Brain (organoid and tissue), 16 donors: ENCODE measurements at places on chromosomes 4 and X.

GRCh38 chr4:26510334-26510964 lies 20.2 kb upstream of the CCKAR start:
- DNase-seq = no peak

- no peak for DNase-seq
These were observed 191.3 kb downstream of the KCNIP4 start for GRCh38 chr4:21757248-21757647.

DNA sequence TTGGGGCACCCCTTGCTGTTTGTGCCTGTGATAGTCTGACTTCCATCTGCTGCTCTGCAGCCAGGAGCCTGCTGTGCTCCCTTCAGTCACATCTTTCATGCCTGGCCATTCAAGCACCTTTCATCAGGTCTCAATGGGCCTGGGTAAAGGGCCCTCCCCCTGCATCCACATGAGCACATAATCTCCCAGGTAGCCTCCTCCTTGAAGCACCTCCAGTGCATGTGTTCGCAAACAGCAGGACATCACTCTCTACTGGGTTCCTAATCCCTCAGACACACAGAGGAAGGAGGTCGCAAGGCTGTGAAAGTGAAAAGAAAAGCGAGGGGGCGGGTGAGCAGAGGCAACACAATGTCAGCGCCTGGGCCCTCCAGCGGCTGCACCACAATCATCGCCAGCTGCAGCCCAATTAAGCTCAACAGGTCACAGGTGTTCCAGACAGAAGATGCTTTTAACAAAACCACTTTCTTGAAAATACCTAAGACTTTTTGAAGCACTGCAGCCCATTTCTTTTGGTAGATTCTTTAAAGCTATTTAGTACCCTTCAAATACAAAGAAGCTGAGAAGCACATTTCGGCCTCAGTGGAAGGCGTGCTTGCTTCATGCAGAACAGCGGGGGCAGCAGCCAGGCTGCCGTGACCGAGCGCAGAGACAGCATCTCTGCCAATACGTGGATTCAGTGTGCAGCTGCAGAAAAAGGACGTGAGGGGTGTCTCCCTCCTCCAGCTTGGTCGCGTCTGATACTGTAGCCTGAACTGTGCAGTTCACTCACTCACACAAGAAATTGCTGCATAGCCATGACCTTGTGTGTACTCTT lies 92.2 kb upstream of the SPRY1 start:
- DNase-seq = peak; percentile 91

GRCh38 chrX:105451401-105451800 lies 230.9 kb upstream of the TEX13A start:
- DNase-seq = no peak

DNA sequence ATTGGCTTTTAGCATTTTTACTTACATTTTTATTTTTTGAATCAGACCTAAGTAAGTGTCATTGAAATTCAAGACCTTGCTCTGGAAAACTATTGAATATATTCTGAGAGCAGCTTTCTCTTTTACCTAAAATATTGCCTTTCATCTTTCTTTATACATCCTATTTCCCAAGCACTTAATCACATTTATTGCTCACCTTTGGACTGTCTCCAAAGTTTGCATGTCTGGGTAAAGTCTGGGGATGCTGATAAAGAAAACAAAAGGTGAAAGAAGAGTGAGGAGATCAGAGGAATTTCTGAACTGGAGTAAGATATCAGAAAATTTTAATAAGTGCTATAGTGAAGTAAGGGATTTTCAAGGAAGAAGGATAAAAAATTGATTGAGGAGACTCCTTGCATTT lies 308.5 kb upstream of the AADAT start:
- DNase-seq = no peak

DNA sequence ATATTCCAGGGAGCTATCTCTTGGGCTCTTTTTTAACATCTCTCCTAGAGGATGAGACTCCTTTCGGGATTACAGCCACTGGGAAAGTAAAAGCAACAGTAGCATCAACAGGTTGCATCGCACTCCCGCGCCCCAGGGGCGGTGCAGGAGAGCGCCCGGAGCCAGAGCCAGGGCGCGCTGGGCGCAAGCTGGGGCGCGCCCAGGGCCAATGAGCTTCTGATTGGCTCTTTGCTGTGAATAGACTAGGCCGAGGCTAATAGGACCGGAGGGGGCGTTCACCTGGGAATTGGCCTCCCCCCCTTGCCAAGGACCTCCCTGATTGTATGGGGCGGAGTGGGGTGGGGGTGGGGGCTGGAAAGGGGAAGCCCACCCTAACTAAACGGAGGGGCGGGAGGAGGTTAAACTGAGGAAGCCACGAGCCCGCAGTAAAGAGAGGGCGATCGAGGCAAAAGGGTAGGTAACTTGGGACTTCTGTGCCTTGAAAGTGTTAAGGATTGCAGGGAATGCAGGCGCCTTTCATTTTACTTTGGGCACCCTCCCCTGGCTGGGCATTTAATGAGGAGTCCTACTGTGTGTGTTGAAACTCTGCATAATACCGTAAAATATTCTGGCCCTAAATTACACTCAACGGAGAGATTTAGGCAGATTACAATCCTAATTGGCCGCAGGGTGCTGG lies 1.1 kb upstream of the ATOH1 start:
- DNase-seq = no peak

DNA sequence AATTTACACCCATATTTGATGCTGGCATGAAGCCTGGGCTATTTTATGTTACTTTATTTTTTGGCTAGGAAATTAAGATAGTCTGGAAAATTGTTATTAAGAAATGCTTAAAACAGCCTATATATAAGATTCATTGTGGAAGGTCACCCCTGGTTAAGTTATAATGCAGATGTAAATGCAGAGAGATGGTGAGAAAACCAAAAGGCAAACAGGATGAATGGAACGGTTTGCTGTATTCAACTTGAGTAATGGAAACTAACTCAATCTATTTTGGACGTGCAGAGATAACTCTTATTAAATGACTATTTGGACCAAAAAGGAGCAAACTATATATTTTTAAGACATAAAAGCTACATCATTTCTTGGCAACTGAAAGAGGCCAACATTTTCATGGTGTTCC lies 446.3 kb upstream of the FRG1 start:
- DNase-seq = no peak

GRCh38 chr4:136643416-136643815 lies 888.9 kb downstream of the PCDH18 start:
- no peak for DNase-seq

GRCh38 chr4:127335073-127335620 lies 297.6 kb upstream of the INTU start:
- no peak for DNase-seq

- peak; percentile 44 for DNase-seq
These were observed 75.4 kb downstream of the LIMCH1 start for GRCh38 chr4:41613386-41613785.

- no peak for DNase-seq
These were observed 100.2 kb upstream of the PGRMC2 start for GRCh38 chr4:128387600-128388351.

DNA sequence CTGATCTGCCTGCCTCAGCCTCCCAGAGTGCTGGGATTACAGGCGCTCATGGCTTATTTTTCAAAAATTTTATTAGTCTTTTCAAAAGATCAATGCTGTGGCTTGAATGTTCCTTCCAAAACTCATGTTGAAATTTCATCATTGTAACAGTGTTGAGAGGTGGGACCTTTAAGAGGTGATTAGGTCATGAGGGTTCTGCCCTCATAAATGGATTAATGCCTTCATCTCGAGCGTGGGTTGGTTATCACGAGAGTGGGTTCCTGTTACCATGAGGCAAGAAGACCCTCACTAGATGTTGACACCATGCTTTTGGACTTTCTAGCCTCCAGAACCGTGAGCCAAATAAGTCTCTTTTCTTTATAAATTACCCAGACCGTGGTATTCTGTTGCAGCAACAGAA lies 30.3 kb downstream of the EIF2S3 start:
- no peak for DNase-seq
